ENCODE measurements at places on chromosomes 6 and 20.

- DNase-seq: no peak
Measured at GRCh38 chr6:79669766-79670165, 38.6 kb downstream of the SH3BGRL2 start.

GRCh38 chr6:6915219-6915618 is 192.5 kb upstream of the RREB1 start:
- DNase-seq: no peak

DNA sequence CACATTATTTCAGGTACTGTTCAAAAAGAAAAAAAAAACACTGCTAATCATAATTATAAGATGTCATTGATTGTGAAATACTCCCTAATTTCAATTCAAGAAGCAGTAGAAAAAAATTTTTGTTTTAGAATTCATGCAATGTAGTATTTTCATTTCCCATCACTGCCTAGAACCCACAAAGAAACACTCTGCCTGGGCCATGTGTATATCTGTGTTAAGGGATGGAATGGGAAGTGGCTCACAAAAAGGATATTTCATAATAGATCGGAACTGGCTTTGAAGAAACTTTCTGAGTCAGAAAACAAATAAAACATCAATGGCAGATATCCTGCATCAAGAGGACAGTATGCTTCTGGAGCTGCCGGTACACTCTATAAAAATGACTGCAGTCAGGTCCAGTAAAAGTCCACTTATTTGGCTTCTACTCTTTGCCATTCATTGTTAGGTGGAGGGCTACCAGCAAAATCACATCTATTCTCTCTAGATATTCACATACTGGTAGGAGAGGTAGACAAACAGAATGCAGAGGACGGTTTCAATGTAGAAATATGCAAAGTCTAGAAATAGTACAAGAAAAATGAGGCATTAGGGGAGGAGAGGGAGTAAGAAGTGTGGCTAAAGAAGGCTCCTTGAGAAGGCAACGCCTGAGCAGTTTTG is 135.0 kb upstream of the TNFAIP3 start:
- DNase-seq: no peak

DNA sequence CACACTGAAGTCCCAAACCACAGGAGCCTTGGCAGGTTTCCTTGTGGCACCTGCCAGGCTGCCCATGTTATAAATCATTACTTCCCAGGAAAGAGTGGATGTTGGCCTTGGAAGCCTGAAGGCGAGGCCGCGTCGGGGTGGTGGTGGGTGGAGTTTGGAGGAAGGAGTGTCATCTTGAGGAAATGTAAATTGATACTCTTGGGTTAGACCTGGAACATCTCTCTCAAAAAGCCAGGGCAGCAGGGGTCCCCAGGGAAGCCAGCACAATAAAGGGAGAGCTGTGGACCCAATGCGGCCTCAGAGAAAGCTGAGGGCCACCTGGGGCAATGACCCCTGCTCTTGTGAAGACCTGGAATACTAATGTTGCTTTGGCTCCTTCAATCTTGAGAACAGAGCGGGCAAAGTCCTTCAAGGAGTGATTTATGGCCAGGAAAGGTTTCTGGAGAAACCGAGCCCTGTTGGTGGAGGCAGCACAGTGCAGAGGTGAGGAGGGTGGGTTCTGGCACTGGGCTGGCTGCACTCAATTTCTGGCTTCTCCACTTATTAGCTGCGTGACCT is 26.3 kb upstream of the TRAF3IP2 start:
- DNase-seq: no peak

DNA sequence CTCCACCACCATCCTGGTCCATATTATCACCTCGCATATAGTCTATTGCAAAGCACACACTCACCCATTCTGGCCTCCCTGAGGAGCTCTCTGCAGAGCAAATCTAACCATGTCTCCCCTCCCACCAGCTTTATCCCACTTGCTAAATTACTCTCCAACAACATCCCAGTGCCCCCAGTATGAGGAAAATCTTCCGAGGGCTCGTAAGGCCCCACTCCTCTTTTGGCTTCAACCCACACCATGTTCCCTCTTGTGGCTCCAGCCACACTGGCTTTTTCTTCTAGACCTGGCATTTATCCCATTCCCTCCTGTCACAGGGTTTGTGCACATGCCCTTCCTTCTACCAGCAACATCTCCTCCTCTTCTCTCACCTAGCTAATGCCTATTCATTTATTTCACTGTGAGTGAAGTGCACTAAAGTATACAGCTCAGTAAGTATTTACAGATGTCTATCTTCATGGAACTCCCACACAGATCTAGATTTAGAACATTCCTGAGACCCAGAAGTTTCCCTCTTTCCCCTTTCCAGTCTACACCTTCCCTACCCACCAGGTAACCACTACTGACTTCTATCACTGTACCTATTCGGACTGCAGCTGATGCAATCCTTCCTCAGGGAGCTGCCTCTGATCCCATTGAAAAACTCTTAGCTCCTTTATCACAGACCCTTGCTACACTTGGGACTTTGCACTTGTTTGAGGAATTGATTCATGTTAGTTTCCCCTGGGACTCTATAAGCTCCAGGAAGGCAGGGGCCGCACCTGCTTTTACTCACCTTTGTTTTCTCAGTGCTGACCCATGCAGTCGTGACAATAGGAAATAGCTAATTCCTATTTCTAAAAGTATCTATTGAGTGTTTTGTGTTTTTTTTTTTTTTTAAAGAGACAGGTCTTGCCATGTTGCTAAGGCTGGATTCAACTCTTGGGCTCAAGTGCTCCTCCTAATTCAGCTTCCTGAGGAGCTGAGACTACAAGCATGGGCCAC is 15.5 kb downstream of the MRPL14 start:
- DNase-seq: no peak

DNA sequence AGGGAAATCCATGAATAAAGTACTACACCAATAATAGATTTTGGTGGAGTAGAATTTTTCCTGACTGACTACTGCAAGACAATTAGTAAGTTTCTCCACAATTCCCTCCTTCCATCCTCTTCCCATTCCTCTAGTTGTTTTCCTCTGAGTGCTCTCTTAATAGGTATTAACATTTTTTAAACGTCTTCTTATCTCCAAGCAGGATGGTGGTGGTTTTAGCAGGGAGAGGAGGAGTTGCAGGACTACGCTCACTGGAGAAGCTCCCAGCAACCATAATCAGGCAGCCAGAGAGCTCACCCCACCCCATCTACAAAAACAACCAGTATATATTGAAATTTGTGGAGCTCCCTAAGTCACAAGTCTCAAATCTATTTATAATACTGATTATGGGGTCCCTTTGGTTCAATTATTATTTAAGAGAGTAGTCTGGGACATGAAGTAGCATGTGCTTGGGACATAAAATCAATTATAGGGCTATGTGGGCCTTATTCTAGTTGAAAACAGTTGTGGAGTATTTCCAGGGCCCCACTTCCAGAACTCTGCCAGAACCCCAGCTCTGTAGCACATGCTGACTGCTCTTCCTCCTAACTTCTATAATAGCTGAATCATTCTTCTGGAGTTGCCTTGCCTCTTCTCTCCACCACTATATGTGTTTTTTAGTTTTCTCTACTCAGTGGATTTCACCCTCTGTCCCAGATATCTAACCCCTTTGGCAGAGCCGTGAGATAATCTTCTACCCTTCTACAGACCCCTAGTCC is 49.8 kb downstream of the MYB start:
- DNase-seq: no peak
